ENCODE measurements at places on chromosomes 7 and 10.

- no peak for DNase-seq
Measured at GRCh38 chr7:81810476-81811155, 40.8 kb upstream of the HGF start.

DNA sequence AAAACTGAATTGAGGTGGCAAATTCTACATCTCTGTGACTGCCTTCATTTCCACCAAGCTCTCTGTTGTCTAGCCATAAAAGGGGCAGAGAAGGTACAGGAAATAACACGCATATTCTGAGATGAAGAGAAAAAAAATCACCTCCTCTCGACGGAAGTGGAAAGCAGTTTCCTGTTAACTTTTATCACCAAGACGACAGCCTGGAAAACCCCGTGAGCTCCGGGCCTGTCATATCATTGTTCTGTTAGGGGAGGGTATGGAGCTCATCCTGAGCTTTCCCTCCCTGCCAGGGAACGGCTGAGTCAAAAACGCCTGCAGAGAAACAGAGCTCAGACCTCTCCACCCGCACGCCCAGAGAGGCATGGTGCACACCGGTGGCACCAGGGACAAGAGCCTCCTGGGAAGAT lies 200.3 kb downstream of the PRPF18 start:
- no peak for DNase-seq

- DNase-seq = no peak
Measured at GRCh38 chr7:43248553-43248952, 136.1 kb downstream of the HECW1 start.

GRCh38 chr7:139757968-139758367 lies 19.8 kb downstream of the HIPK2 start:
- DNase-seq = no peak

DNA sequence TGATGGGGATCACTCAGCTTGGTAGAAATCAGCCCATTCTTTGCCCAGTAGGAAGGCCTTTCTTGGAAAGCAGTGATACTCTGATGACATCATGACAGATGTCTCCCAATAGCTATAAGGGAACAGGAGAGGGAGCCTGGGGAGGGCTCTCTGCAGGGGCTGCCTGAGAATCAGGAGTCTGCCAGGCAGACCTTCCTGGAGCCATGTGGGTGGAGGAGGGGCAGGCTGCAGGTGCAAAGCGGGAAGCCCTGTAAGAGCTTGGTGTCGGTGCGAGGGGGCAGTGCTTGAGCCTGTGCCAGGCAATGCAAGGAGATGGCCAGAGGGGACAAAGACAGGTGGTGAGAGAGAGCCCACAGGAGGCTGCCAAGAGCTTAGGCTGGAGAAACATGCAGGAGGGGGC lies 5.0 kb upstream of the TNS3 start:
- DNase-seq = peak; percentile 28

GRCh38 chr10:25280076-25280475 lies 105.3 kb downstream of the GPR158 start:
- no peak for DNase-seq

DNA sequence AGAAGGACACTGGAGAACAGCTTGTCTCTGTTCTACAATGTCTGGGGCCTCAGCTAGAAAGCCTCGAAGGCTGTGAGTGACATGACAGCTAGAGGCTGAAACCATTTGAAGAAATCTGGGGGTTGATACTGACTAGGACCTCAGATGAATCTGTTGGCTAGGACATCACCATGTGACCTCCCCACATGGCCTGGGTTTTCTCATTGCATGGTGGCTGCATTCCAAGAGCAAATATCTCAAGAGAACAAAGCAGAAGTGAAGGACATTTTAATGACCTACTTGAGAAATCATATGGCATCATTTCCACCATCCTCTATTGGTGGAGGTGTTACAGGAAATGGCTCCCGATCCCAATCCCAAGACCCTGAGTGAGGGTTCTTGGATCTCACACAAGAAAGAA lies 450.6 kb upstream of the AUTS2 start:
- no peak for DNase-seq

DNA sequence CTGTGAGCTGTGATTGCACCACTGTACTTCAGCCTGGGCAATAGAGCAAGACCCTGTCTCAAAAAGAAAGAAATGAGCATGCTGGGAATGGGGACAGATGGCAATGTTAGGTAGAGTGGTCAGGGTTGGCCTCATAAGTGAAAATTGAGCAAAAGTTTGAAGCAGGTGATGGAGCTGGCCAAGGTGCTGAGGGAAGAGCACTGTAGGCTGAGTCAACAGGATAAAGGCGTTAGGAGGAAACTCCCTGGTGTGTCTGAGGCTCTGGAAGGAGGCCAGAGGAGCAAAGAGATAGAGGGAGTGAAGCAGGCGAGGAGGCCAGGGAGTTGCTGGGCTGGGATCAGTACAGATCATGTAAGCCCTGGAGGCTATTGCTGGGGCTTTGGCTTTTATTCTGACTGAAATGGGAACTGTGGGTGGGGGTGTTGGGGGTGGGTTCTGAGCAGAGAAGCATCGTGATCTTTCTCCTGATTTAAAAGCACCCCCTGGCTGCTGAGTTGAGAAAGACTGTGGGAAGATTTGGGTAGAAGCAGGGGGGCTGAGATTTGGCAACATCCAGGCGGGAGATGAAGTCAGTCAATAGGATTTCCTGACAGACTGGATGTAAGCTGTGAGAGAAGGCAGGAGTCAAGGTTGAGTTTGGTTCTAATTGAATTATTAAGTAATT lies 52.5 kb upstream of the VKORC1L1 start:
- DNase-seq = no peak

DNA sequence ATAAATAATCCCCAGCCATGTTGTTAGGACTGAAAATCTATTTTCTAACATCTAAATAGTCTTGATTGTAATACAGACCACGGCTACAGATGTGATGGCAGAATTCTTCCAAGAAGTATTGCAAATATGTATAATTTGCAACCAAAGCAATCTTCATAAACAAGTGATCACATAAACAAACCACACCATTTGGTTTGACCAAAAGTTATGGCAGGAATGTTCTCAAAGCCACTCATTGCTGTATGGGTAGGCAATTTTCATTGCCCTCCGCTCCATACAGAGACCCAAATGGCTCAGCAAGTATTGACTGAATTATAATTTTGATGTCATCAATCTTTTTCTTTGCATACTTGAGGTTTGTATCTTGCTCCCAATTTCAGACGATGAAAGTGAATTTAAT lies 19.0 kb upstream of the RHOBTB1 start:
- no peak for DNase-seq

DNA sequence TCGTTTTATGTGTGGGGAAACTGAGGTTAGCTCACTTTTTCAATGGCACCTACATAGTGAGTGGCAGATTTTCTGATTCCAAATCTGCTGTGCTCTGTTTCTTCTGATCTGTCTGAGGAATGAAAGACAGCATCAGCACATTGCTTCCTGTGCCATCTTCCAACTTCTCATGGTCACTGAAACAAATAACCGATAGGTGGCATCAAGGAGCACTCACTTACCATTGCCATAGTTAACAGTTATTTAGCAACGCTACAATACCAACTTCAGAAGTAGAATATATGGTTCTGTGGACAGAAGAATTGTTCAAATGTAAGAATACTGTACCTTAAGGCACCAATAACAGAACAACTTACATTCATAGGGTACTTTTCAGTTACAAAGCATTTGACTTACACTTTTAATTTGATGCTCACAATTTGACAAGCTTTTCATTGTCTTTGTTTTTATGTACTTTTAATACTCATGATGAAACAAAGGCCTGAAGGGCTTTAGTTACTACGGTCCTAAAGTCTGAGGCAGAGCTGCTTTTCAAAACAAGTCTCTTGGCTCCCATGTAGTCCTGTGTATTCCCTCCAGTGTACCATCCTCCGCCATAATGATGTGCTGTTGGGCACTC lies 228.9 kb upstream of the TCF7L2 start:
- DNase-seq = no peak

DNA sequence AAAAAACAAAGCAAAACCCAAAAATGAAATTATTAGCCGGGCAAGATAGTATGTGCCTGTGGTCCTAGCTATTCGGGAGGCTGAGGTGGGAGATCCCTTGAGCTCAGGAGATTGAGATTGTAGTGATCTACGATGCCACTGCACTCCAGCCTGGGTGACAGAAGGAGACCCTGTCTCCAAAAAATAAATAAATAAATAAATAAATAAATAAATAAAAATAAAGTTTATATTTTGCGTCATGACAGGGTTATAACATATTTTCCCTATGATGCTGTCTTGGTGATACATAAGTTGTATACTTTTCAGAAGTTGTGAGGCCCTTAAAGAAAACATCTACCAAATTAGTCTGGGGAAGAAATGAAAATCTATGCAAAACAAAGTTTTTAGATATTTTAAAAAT lies 94.5 kb upstream of the MKLN1 start:
- DNase-seq = no peak

DNA sequence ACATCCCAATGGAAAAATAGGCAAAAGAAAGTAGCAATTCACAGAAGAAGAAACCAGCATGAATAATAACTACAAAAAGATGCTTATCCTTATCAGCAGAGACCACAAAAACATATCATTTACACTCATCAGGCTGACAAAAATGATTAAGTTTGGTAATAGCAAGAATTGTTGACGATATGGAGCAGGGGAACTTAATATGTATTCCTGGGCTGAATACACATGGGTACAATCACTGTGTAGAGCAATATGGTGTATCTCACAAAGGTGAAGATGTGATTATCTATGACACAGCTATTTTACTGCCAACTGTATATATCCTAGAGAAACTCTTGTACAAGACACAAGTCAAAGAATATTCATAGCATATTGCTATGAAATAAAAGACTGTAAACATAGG lies 141.8 kb upstream of the NOBOX start:
- DNase-seq = no peak

DNA sequence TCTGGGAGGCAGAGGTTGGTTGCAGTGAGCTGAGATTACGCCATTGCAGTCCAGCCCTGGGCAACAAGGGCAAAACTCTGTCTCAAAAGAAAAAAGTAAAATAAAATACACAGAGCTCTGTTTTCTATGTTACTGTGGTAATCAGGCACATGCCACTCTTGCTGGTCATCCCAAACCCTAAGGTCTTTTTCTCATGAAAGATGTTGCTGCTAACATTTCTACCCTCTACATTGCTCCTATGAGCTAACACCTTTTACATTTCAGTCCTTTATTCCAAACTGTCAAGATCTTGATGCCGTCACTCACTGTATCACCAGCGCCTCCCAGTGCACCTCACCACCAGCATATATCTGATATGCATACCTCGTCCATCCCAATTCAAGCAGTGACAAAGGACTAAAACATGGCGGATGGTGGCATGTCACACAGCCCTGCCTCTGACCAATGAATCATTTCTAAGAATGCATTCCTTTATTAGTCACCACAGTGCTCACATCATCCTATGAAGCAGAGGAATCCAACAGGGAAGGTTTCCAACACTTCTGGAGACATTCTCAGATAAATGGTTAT lies 4.3 kb downstream of the DAGLB start:
- DNase-seq = no peak

DNA sequence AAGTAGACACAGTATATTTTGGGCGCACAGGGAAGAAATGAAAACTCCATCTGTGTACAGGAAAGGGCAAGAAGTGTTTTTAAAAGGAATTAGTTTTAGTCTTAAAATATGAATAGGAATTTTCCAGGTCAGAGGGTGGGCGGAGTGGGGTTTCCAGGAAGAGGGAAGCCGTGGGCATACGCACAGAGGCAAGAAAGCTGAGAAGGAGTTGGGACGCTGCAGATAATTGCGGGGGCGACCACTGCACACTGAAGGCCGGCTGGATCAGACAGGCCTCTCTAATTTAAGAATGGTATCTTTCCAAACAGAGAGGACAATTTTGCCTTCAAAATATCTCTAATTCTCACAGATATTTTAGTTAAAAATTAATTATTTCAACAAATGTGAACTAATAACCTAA lies 189.1 kb upstream of the INHBA start:
- DNase-seq = no peak

DNA sequence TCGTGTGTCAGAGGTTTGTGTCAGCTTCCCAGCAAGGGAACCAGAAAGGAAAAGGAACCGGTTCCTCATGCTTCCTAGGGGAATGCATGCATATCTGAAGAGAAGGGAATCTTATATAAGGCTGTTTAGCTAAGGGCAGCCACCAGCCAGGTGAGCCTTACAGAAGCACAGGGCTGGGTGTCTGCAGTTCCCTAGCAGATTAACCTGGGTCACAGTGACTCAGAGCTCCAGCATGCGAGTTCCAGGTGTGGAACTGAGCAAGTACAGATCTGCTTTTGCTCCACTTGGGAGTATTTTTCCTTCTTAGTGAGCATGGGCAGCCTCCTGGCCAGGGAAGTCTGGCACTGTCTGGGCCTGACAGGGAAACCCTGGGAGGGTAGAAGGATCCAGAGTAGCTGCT lies 957 bp upstream of the ANKRD2 start:
- no peak for DNase-seq

GRCh38 chr7:100785878-100786277 lies 41.4 kb downstream of the EPHB4 start:
- DNase-seq = no peak

DNA sequence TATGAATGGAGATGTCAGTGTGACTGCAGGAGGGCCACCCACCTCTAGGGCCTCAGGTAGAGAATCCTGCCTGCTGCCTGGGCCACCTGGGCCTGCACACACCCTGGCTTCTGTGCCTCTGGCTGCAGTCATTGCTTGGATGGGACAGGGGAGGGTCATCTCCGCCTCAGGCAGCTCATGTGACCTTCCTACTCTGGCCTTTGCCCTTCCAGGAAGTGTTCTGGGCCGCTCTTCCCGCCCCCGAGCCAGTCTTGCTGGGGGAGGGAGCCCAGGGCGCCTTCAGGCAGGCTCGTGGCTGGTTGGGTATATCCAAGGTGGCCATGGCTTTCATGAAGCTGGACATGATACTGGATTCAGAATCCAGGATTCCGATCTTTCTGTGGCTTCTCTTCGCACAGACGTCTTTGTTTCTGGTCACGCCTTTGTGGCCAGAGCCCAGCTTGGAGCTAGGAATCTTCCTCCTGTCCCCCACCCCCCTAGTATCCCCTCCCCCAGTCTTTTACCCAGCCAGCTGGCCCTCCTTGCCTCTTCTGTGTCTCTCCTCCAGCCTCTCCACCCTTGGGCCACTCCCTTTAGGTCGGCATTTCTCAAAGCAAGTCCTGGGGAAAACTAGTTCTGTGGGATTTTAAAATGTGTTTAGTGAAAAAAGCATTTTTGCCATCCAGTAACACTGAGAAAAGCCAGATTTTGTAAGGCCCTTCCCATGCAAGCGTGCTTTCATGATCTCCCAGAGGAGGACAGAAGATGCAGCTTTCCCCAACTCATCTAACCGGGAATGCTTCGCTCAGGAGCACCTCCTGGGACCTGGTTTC lies 119.6 kb downstream of the ZMIZ1 start:
- no peak for DNase-seq

GRCh38 chr10:118096022-118096421 lies 49.3 kb upstream of the RAB11FIP2 start:
- DNase-seq = no peak

GRCh38 chr7:2943851-2944601 lies 99.6 kb downstream of the CARD11 start:
- no peak for DNase-seq

Data from NCI-H524 treated with DMSO at 0.1 percent for 48 hours (cell line).